ENCODE measurements at places on chromosomes 1 and 21.
A peak's percentile ranks its signal among the peaks of the same experiment; 100 is the strongest.

- DNase-seq: no peak
Measured at GRCh38 chr1:119391749-119392148, 23.2 kb downstream of the HAO2 start.

- DNase-seq: peak; percentile 81
Measured at GRCh38 chr1:89953131-89953626, 41.7 kb upstream of the ZNF326 start.

DNA sequence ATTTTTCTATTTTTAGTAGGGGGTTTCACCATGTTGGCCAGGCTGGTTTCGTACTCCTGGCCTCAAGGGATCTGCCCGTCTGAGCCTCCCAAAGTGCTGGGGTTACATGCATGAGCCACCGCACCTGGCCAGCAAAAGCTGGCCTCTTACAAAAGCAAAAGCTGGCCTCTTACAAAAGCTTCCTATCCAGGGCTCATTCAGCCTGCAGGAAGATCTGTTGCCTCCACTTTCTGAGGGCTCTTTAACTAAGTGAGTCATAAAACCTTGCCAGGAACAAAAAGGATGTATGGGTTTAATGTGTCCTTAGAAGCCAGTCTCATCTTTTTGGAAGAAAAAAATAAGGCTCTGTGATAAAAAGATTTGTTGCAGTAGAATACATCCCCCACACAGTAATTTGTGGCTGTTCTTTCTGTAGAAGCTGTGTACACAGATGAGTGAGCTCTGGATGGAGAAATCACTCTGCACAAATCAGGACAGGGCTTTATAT, 15.0 kb downstream of the HTR1D start:
- DNase-seq: no peak

DNA sequence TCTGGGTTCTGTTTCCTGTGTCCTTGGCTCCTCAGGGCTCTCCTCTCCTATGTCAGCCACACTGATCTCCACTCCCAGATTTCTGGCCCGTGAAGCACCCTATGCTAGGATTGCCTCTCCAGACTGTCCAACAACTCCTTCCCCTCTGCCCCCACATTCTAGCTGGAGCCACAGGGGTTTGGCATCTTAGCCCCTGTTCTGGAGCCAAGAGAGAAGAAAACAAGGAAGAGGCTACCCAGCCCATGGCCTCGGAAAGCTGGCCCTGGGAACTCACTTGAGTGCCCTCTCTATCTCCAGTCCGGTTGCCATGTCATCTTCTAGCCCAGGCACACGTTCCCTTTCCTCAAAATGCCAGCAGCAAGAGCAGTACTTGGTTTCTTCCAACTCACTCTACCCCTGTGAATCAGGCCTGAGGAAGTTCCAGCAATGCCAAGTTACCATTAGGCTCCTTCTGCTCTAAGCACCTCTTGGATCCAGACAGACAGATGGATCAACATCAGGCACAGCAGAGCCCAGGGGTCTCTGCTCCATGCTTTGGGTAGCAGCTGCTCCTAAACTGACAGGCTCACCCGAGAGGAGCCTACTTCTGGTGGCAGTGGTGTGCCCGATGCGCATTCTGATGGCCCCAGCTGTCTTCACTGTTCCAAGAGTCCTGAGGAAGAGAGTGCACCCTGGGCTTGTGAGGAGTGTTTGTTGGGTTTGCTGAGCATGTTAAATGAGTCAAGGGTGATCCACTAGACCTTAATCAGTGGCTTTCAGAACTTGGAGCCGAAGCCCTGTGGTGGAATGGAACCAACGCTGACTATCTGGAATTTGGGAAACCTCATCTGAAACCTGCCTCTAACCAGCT, 11.6 kb upstream of the GPR61 start:
- no peak for DNase-seq

- DNase-seq: no peak
Measured at GRCh38 chr1:234478152-234478480, 863 bp downstream of the TARBP1 start.

DNA sequence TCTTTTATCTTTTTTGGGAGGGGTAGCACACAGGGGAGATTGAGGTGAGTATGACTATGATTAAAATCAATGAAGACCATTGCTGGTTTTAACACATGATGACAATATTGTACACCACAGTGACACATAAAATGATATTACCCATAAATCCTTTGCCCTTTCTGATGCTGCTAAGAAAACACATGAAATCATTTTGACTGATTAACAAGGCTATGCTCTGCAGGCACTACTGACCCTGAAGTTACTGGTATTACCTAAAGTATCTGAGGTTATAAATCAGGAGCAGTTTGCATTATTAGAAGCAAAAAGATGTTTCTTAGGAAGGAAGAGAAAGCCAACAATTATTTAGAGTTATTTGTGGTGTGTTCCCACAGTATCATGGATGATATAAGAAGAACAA, 701.2 kb upstream of the PTBP2 start:
- no peak for DNase-seq

GRCh38 chr1:48524892-48525467, 53.0 kb upstream of the SPATA6 start:
- DNase-seq: no peak
